ENCODE measurements at places on chromosomes 2 and 18.

DNA sequence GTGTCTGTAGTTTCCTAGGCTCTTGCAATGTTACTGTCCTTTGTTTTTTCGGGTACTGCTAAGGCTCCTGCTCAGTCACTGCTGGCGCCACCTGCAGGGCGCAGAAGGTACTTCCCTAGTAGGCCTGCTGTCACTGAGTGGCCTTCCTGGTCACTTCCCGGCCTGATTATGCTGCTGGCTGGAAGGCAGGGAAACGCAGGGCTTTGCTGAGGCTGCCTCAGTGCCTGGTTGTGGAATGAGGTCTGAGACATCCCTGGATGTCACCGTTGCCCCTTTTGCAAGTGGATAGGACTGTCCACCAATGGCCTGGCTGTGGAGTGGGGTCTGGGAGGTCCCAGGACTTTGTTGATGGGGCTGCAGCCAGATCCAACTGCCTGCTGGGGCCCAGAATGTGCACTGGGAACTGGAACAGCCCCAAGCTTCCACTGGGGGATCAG lies 13.1 kb downstream of the DAW1 start:
- no peak for DNase-seq

DNA sequence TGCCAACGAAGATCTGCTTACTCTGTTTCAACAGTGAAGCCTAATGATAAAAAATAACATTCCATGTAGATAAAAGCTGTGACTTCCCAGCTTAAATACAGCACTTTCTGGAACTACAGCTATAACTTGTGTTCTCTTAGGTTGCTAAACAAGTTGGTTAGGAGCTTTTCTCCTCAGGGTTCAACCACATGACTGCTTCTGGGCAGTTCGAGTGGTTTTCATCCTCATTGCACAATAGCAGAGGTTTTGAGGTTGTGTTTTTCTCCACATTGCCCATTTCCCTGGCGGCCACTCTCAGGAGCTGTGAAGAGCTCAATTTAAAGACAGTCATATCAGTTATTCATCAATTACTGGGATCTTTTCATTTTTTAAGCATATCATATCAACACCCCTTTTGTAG lies 102.2 kb upstream of the CYP1B1 start:
- DNase-seq: no peak

GRCh38 chr2:156434461-156435291 lies 1.5 kb upstream of the GPD2 start:
- DNase-seq: no peak

DNA sequence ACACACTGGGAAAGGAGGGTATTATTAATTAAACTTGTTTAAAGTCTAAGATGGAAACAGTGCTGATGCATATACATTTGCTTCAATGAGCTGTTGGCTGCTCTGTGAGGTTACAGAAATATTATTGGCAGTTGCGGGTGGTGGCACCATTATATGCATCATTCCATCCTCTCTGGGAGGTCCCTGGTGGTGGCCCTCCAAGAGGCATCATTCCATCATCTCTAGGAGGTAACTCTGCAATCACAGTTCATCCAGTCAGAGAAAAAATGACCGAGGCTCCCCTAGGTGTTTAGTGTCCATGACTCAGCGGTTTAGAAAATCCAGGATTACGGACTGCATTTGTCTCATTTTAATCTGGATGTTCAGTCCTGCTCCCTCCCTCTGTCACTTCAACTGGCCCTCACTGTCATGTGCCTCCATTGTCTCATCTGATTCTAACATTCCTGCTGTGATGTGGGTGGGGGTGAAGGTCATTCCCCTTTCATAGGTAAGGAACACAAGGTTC lies 15.4 kb downstream of the AFF3 start:
- no peak for DNase-seq

GRCh38 chr2:11082880-11083279 lies 72.4 kb upstream of the SLC66A3 start:
- DNase-seq: no peak

DNA sequence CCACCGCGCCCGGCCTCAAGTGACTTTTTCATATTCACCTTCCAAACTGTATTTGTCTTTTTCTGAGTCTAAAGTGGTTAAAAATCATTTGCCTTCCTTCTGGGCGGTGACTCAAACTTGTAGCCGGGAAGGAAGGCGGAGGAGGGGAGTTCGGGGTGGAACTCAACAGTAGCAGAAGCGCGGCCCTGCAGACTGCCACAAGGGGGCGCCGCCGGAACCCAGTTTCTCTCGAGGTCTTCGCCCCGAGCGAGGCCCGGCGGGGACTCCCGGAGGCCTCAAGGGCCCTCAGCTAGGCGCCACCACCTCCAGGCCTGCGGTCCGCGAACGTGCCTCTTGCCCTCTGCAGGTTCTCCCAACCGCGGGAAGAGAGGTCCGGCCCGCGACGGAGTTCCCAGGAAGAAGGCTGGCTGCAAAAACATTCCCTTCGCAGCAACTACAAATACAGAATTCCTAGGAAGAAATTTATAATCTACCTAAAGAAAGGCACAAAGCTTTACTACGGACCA lies 16.8 kb upstream of the ITM2C start:
- DNase-seq: no peak

DNA sequence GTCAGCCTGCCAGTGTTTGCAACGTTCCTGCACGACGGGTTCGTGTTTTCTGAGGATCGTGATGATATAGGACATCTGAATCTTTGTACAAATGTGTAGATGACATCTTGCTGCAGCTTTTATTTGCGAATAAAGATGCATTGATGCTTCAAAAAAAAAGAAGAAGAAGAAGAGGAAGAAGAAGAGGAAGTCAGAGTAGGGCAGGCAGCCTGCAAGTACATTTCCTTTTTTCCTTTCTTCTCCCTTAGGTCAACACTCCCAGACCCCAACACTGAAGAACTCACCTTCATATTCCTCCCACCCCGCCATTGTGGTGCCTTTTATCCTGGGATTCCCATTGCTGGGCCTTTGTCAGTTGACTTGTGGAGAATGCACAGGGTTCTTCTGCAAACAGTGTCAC lies 91.5 kb downstream of the FHOD3 start:
- DNase-seq: no peak

DNA sequence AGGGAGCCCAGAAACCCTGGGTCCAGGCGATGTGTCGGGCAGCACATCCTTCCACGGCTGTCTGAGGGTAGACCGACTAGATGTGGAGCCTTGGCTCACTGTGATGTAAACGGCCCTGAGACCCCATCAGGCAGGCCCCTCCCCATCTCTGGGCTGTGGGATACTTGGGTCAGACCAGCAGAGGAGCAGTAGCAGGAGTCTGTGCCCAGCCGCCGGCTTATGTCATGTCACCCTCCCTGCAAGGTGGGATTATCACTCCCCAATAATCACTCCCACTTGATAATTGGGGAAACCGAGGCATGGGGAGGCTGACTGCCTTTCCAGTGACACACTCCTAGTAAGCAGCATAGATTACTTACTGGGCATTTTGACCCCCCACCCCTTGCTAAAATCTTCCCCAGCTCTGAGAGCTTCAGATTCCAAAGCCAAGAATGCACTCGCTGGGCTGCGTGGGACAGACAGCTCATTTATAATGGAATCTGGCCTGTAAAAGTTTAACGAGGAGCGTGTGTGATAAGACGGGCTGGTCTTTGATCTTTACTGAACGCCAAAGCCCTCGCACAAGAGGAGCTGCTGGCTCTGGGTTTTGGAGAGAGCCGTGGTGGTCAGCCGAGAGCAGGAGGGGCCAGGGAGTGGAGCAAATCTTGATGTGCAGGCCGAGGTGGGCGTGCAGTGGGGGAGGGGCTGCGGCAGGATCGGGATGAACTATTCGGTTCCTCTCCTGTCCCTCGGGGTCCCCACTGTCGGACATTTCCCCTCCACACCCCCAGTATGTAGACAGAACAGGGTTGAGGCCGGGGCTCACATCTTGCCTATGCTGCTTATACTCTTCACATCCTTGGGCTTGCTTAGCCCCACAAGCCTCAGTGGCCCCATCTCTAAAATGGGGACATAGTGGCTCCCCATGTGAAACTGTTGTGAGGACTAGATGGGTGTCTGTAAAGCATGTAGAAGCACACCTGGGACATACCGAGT lies 200.0 kb downstream of the GLI2 start:
- no peak for DNase-seq

GRCh38 chr18:35695803-35696202 lies 114.3 kb downstream of the GALNT1 start:
- peak; percentile 26 for DNase-seq

GRCh38 chr2:151410485-151410834 lies 758 bp downstream of the RIF1 start:
- DNase-seq: peak; percentile 40

DNA sequence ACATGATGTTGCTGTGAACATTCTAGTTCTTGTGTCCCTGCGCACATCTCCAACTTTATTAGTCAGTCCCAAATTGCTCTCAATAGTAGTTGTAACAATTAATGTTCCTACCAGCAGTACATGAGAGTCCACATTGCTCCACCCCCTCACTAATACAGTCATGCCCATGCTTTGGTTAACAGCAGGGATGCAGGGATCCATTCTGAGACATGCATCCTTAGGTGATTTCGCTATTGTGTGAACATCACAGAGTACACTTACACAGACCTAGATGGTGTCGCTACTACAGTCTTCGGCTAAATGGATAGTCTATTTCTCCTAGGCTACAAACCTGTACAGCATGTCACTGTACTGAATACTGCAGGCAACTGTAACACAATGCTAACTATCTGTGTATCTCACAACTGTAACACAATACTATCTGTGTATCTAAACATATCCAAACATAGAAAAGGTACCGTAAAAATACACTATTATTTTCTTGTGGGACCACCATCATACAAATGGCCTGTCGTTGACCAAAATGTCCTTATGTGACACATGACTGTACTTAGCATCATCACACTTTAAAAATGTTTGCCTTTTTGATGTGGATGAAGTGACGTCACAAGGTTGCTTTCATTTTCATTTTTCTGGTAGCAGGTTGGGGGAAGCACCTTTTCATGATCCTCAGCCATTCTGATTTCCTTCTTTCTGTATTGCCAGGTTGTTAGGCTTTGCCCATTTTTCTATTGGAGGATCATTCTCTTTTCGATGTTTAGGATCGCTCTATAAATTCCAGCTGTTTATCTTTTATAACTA lies 82.9 kb upstream of the RNF152 start:
- DNase-seq: no peak

DNA sequence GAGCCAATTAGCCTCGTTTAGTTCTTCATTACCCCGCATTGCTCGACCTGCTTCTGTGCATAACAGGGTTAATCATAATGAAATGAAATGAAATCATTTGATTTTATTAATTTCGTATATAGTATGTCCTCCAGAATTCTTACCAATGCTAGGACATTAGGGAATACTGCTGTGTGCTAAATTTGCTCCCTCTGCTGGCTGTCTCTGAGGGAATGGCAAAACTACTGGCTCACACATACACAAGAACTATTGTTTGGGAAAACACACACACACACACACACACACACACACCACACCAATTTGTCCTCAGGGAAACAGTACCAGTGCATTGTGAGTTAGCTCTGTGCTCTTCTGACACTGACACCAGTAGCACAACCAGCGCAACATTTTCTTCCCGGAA lies 273.3 kb upstream of the TCF4 start:
- no peak for DNase-seq

- DNase-seq: no peak
Observed at GRCh38 chr18:79720359-79720733, 40.7 kb downstream of the CTDP1 start.
